Calu3 (cell line): ENCODE measurements at places on chromosomes 7 and 10. TPM values are rescaled to one million over a fixed set of nuclear protein-coding genes. Genes with fewer than 3 reads are reported as not detected.

DNA sequence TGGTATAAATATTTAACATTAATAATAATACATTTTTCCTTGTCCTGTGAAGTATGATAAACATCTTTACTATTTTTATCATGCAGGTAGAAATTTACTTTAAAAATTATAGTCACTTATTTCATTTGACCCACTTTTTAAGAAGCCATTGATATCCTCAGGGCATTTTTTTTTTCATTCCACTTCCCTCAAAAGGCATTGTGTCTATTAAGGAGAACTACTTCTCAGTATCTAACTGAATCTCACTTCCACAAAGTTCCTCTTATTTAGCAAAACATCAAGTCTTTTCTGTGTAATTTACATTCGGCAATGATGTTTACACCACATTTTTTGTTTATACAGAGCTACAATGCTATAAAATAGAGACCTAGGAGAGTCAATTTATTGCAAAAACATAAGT lies 388.2 kb upstream of the AKR1E2 start:
- DNase-seq = no peak

DNA sequence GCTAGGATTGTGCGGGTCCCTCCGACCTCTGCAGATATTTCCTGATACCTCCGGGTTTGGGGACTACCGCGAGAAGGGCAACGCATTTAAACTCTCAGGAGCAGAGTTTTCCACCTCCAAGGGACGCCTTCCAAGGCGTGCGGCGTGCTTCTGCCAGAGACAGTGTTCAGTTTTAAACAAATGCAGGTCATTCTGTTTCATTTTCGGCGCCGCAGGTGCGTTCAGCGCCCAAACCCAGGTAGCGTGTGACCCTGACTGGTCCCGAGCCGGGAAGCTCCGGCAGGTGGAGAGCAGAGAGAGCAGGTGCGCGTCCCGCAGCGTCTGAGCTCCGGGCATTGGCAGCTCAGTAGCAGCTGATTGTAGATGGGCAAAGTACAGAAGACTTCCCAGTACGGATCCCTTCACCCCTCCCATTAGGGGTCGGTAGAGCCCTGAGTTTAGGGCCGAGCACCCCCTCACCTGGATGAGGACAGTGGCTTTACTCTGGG lies 1.4 kb upstream of the CYP26A1 start:
- DNase-seq = peak; percentile 30

HHEX gene
- total RNA-seq = 91.5 and 97.7 TPM in 2 replicates

GCK gene
- total RNA-seq = not detected in 2 replicates

TMEM213 gene
- total RNA-seq = 9.8 and 11.3 TPM in 2 replicates

- no peak for DNase-seq
These were observed 347.9 kb upstream of the MEOX2 start for GRCh38 chr7:16034353-16034752.

- no peak for DNase-seq
These were observed 64.2 kb downstream of the TAX1BP1 start for GRCh38 chr7:27804139-27804538.

DNA sequence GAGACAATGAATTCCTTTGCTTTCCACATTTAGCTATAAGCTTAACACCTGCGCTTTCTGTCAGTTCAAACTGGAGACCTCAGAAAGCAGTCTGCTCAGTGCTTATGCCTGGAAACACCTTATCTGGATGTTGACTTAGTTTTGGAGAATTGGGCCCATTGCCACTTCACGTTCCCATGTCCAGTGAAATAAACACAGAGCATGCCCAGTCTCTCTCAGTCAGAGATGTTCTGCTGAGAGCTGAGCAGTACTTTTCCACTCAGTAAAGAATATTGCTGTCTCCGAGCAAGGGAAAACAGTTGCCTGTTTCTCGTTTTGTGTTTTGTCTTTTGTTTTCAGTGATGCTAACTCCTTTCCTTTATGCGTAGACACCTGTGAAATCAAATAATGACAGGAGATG lies 83.2 kb upstream of the PRR15 start:
- no peak for DNase-seq

GRCh38 chr7:81111358-81111757 lies 192.5 kb upstream of the SEMA3C start:
- DNase-seq = no peak

GRCh38 chr7:151871904-151872303 lies 5.0 kb downstream of the PRKAG2 start:
- no peak for DNase-seq

DNA sequence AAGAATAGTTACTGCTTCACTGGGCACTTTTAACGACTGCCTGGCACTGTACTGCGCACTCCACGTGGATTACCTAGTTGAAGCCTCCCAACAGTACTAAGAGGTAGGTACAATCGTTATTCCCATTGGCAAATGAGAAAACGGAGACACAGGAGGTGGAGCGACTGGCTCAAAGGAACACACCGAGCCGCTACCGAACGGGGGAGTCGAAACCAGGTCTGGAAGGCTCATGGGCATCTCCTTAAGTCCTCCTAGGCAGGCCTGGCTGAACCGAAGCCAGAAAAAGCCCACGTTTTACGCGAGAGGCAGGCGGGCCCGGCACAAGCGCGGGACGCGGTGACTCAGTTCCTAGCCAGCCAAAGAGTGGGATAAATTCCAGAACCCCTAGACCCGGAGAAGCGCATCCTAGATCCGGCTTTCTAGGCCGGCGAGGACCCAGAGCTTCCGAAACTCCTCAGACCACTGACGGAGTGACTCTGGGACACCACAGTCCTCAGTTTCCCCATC lies 472 bp downstream of the PDAP1 start:
- DNase-seq = peak; percentile 10

NEBL gene
- total RNA-seq = 11.2 and 12.7 TPM in 2 replicates

DNA sequence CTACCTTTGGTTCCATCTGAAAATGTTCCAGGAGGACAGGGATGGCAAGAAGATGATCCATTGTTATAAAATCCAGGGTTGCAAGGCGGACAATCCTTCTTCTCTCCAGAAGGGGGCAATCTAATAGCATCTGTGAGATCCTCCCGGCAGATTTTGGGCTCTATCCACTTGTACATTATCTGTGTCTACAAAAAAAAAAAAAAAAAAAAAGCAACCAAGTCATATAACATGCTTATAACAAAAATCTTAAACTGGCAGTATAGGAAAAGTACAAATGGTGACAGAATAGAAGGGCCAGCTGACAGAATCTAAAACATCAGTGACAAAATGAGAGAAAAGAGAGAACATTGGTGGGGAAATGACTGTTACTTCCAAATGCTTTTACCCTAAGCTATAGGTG lies 132.7 kb downstream of the ELAPOR2 start:
- DNase-seq = peak; percentile 3

JCAD gene
- 0.54 and 0.66 TPM in 2 replicates for total RNA-seq

GRCh38 chr7:133771788-133772419 lies 355.2 kb upstream of the LRGUK start:
- no peak for DNase-seq

- no peak for DNase-seq
These were observed 180.2 kb upstream of the FZD8 start for GRCh38 chr10:35822316-35822715.

CALHM1 gene
- not detected in 2 replicates for total RNA-seq

CADPS2 gene
- total RNA-seq = 14.1 and 16.4 TPM in 2 replicates

- peak; percentile 25 for DNase-seq
These were observed 43.4 kb downstream of the LDB3 start for GRCh38 chr10:86711513-86712316.

FBH1 gene
- total RNA-seq = 77.3 and 79.4 TPM in 2 replicates

TDRD1 gene
- total RNA-seq = not detected in 2 replicates

GRCh38 chr10:117362313-117362712 lies 12.9 kb downstream of the PDZD8 start:
- DNase-seq = no peak

- no peak for DNase-seq
These were observed 2.7 kb downstream of the LRRC20 start for GRCh38 chr10:70379581-70380176.

GRCh38 chr7:142788303-142789289 lies 17.8 kb downstream of the PRSS2 start:
- DNase-seq = no peak

CHST15 gene
- 18.3 and 19.3 TPM in 2 replicates for total RNA-seq

- no peak for DNase-seq
These were observed 107.0 kb downstream of the HIP1 start for GRCh38 chr7:75631711-75632110.

GRCh38 chr7:101133621-101134398 lies 6.9 kb downstream of the SERPINE1 start:
- DNase-seq = no peak

- no peak for DNase-seq
These were observed 300.0 kb downstream of the PLXNA4 start for GRCh38 chr7:132276234-132276630.

DNA sequence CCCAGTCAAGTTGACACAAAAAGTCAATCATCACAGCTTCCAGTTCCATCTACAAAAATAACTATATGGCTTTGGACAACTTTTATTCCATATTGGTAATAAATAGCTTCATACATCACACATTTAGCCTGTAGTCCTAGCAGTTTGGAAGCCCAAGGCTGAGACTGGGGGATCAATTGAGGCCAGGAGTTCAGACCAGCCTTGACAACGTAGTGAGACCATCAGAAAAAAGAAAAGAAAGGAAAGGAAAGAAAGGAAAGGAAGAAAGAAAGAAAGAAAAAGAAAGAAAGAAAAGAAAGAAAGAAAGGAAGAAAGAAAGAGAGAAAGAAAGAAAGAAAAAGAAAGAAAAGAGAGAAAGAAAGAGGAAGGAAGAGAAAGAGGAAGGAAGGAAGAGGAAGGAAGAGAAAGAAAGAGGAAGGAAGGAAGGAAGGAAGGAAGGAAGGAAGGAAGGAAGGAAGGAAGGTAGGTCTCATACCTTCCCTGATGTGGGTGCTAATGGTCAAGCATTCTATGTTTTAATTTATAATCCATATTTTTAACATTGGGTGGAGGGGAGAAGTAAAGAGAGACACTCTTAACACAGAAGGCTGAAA lies 37.8 kb downstream of the CAV1 start:
- no peak for DNase-seq
